ENCODE measurements at places on chromosomes 5 and 9.

- no peak for DNase-seq
These were observed 528 bp upstream of the TRPM3 start for GRCh38 chr9:71122022-71122275.

GRCh38 chr9:92004045-92004392 is 54.0 kb upstream of the ROR2 start:
- no peak for DNase-seq

DNA sequence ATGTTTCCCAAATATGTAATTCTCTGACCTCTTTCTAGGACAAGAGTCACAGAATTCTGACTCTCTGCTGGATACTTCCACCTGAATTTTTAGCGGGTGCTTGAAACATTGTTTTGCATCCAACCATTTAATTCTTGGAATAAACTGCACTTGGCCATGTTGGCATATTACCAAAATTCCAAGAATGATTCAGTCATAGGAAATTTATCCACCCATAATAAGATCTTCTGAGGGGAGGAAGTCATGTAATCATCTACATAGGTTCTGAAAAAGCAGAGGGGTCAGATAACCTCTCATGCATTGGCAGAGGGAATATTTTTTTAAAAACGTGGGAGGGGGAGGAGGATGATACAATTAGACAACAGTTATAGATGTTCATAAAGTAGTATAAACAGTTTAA is 156.9 kb downstream of the PAM start:
- DNase-seq = no peak

DNA sequence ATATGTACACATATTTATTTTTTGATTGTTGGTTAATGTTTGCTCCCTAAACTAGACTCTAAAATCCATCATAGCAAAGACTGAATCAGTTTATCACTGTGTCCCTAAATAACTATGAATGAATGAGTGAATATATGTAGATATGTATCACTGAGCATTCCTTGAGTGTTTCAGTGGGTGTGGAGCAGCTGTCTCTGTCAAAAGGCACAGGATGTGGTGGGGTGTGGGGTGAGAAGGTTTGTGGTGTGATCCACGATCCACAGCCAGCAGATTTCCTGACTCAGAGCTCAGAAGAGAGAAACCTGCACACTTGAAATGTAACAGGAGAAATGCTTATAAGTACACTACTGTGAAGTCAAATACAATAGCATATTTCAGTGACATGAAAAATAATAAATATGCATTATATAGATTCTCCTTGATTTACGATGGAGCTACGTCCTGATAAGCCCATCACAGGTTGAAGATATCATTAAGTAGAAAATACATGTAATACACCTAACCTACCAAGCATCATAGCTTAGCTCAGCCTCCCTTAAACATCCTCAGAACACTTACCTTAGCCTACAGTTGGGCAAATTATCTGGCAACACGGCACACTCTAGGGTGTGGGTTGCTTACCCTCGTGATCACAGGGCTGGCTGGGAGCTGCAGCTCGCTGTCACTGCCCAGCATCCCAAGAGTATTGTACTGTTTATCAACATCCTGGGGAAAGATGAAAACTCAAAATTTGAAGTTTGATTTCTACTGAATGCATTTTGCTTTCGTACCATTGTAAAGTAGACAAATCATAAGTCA is 287.0 kb downstream of the GAS1 start:
- DNase-seq = no peak

DNA sequence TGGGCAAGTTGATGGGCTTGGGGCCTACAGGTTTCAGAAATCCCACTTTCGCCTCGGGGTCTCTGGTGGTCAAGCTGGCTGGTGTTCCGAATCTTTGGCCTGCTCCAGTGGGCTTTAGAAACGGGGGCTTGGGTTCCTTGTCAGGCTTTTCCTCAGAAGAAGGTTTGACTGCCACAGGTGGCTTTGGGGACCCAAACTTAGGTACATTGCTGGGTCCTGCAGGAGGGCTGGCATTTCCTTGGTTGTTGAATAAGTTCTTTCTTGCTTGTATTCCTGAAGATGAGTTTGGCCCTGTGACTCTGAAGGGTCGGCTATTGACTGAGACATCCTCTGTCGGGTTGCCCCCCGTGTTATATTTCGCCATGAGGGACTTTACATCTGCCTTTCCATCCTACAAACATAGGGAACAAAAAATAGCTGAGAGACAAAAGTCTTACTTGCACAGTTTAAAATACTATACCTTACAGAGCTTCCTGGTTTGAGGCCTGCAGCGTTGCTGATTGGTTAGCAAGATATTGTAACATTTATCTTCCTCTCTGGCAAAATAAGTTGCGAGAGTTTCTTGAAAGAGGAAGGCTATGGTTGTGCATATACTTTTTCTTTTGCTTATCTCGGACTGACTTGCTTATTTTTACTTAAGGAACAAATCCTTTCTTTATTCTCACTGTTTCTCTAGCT is 16.6 kb downstream of the FYB1 start:
- DNase-seq = no peak

GRCh38 chr5:132060501-132061161 is at the start of gene IL3:
Gene IL3, plus strand, starts transcription at chr5:132060655. Its CDS starts 52 bp downstream, at chr5:132060707.
- DNase-seq = no peak

GRCh38 chr5:113357696-113358476 is 76.9 kb downstream of the TSSK1B start:
- DNase-seq = no peak

GRCh38 chr5:134101686-134102439 is 12.6 kb upstream of the TCF7 start:
- DNase-seq = peak; percentile 72

DNA sequence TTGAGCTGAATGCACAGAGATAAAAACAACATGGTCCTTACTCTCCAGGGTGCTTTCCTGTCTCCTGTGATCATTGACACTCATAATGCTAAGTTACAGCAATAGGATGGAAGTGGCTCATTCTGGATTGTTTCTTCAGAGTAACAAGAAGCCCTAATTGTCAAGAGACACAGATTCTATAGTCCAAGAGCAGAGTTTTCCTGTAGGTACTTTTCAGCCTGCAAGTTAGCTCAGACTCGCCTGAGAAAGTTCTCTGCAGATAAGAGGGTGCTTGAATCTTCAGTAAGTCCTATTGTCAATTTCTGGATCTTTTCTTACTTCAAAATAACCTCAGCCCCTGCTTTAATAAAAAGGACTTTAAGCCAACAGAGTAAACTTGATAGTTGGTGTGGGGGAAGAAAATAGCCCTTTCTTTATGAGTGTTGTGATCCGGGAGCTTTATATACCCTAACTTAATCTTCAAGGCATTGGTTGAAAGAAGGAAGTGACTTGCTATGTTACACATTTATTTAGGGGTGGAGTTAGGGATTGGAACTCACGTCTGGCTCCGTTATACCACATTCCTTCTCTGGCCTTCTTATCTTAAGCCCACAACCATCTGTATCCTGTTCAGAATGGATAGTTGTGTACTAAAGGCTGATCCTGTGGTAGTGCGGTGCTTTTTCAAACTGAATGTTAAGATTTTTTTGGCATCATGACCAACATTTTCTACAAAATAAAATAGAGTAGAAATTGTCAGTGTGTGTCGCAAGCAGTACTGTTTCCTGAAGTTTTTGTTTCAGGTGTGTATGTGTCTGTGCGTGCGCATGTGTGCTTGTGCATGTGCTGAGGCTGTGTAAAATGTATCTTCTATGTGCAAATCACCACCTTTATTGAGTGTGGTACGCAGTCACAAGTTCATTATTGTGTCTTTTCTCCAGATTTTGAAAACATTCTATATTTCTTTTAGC is 173.9 kb downstream of the WDR70 start:
- DNase-seq = no peak

- DNase-seq = no peak
These were observed 213.5 kb upstream of the MVB12B start for GRCh38 chr9:126113176-126113575.

DNA sequence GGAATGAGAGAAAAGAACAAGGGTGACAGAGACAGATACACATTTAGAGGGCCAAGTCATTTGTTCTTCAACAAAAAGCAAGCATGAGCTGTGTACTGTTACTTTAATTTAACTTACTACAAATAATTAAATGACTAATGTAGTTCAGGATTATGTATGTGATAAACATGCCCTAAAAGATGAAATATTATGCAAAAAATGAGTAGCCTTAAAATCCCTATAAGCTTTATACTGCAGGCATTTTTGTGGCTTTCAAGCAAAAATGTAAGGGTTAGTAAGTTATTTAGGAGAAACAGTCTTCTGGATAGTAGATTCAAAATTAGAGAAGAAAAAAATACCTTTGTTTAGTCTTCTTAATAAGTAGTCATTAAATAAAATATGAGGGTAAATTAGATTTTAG is 431.2 kb downstream of the CSNK1G3 start:
- no peak for DNase-seq

DNA sequence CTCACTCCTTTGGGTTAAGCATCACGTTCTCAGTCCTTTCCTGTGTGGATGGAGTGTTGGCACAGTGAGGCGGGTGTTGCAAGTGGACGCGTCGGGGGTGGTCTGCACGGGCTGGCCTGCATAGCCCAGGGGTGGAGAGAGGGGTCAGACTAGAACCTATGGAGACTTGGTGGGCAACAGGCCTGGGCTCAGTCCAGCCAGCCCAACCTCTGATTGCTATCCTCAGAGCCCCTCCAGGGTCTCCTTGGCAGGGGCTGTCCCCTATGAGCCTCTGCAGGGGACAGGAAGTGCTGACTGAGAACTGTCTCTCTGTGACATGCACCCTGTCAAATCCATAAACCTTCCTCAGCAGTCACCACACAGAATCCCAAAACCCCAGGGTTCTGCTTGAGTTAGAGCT is 2.3 kb downstream of the DCANP1 start:
- DNase-seq = no peak

DNA sequence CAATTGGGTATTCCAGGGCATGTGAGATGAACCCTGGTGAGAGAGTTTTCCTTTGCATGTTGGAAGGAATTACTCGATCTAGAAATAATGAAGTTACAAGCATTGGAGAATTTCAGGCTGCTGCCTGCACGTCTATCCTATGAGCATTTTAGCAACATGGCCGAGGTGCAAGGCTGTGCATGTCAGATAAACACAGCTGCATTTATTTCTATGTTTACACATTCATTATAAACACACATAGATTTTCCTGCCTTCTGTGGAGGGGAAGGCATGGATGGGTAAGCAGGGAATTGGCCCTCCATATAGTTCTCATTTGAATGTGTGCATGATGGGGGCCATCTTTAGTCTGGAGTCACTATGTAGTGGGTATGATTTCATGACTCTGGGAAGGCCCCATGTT is 42.3 kb downstream of the AOPEP start:
- DNase-seq = no peak

GRCh38 chr5:124948062-124948753 is 201.8 kb upstream of the ZNF608 start:
- no peak for DNase-seq

DNA sequence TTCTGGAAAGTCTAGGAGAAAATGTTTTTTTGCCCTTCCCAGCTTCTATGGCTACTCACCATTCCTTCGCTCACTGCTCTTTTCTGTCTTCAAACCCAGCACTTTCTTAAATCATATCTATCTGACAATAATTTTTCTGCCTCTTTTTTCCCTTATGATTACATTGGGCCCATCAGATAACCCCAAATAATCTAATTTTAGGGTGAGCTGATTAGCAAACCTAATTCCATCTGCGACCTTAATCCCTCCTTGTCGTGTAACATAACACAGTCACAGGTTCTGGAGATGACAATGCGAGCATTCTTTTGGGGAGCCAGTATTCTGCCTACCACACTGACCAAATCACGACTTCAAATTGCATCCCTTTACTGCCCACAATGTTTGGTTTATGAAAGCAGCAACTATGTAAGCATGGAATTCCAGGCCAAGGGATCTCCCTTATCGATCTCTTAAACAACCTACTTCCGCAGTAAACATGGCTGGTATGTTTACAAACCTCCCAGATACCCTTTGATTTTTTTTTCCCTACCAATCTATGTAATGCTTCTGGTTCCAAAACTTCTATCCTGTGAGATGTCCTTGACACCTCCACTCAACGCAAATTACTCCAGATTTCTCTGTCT is 2122.2 kb downstream of the MAT2B start:
- no peak for DNase-seq

DNA sequence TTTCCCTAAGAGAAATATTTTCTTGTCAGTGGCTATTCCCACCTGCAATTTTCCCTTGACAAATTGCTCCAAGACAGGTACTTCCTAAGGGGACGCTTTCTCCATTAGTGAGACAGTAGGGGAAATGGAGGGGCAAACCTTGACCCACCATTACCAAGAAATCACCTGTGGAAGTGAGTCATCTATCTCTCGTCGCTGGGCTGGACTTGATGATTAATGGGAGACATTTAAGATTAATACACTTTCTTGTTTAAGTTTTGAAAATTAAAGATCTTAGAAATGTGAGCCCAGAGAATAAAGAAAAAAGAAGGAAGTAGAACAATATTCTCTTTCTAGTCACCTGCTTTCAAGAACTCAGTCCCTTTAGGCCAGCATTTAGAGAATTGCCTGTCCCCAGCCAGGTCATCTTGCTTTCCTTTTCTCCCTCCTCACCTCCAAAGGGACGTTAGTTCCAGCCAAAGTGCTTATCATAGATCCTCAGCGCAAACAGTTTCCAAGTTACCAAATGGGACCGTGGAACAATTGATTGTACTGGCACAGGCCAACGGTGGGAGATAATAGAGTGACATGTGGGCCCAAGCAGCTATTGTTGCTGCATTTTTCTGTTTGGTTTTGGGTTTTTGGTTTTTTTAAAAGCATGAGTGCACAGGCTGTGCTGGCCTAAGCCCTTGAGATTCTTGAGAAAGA is 284.4 kb downstream of the ENC1 start:
- DNase-seq = no peak

DNA sequence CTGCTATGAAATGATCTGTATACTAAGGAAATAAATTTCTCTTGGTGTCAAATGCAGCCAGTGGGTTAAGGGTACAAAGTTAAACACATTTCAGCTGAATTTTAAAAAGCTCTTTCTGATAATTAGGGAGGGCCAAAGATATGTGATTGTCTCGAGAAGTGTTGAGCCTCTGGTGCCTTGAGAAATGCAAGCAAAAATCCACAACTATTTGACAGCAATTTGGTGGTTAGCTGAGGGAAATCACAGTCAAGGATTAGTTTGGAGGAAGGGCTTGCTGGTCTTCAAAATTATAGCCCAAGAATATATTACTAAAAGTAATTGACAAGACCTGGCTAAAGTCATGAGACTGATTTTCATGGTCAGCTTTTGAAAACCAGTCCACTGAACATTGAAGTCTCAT is 255.7 kb upstream of the PPP1R2B start:
- no peak for DNase-seq

GRCh38 chr5:31477516-31477915 is 54.4 kb downstream of the DROSHA start:
- no peak for DNase-seq

Data from hematopoietic multipotent progenitor cell treated with erythropoietin and hydrocortisone succinate and interleukin-3 and kit ligand, for 17 days (in vitro differentiated cells).